ENCODE measurements at places on chromosomes 12 and 14. TPM values are rescaled to one million over a fixed set of nuclear protein-coding genes. Genes with fewer than 3 reads are reported as not detected.

Gene TMEM233
- total RNA-seq = 5.2 TPM

Gene ESPL1
- total RNA-seq = 1.1 TPM

Gene PDE3A
- total RNA-seq = 3.6 TPM

Gene MUCL1
- total RNA-seq = 4.2 TPM

Gene MGAT4C
- 1.0 TPM for total RNA-seq

Gene RTL1
- total RNA-seq = 34.6 TPM

DNA sequence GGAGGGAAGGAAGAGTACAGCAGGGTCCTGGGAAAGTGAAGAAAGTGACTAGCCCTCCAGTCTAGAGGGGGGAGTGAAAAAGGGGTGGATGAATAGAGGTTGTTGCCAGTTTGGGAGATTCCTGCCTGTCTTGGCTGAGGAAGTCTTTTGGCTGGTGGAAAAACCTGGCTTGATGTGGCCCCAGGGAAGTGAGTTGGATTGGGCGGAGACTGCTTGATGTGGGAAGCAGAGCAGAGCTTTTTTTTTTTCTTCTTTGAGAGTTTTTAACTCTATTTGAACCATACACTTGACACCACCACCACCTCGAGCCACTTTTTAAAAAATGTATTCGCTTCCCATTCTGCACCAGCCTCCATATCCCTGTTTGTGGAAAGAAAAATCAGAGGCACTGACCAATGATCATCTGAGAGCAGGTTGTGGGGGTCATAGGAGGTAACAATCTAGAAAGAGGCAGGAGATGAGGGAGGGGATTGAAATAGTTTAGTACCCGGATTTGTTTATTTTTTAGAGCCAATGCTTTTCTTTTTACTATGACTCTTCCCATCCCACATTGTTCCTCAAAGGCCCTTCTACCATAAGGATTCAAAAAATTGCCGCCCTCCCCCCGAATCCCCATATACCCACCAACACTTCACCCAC lies 690 bp upstream of the DTX3 start:
- ATAC-seq = peak; percentile 44

DNA sequence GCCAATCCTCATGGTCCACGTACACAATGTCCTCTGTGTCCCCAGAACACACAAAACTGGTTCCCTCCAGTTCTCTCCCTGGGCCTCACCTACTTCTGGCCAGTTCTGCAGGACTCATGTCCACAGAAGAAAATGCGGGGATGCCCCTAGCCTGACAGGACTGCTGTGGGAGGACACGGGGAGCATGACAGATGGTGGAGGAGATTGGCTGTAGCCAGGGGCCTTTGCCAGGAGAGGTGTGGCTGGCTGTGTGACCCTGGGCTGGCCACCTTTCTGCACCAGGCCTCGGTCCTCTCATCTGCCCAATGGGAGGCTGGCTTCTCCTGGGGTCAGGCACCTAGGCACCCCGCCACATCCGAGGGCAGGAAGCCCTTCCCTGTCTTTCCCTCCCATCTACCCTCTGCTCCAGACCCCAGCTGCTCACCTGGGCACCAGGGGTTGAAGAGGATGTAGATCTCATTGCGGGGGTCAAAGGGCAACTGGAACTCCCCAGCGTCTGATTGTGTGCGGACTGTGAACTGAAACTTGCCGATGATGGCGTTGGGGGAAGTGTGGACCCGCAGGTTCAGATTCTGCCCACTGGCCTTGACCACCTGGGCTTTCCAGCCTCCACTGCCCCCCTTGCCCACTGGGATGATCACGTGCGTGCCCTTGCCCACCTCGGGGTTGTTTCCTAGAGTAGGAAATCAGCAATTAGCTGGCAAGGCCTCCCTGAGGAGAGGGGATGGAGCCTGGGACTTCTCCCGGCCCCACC lies 2.8 kb downstream of the TGM1 start:
- ATAC-seq = no peak

DNA sequence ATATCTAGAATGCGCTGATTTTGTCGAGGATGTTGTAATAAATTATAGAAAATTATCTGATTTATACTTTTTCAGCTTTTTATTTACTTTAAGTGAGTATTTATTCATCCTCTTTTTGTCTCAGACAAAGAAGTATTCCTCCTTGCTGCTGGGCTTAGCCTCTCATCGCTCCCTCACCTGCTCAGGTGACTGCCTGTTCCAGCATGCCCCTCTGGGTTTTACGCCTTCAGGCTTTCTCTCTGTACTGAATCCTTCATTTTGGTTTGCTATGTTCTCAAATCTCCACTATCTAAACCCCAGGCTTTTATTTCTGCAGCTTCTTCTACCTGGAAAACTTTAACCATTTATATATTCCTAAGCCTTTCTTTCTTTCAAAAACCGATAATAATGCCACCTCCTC lies 1650.9 kb upstream of the SEL1L start:
- ATAC-seq = no peak

- ATAC-seq = no peak
These were observed 14.2 kb downstream of the TRPV4 start for GRCh38 chr12:109818905-109819500.

DNA sequence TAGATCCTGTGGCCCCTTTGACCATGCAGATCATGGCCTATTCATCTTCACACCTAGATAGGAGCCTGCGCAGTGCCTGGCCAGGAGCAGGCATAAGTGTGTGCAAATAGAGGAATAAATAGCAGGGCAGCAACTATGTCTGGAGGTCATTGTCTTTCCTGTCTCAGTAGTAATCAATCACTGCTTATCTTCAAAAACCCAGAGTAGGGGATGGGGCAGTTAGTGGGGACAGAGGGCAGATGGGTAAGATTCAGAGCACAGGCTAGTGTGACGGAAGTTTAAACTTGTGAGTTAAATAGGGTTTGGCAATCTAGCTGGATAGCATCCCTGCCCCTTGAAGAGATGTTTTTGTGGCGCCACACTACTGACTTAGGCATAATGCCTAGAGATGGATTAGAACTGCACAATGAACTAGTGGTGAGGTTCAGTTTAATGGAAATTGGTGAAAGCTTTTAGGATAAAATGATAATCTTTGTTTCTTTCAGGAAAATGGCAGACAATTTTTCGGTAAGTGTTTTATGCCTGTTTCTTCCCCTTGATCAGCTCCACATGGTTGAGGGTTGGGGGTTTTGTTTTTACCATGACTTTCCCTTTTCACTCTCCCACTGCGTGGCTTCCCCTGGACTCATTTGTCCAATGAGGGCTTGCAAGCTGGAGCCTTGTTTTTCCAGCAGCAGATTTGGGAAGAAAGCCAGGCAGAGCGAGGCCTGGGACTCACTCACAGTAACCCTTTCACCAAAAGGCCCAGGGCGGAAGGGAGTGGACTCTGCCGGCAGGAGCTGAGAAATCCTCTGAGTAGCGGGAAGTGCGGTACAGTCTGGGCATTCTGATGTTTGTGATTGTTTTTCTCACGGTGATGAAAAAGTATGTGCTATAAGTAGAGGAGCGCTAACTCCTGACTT lies 8.1 kb downstream of the LGALS3 start:
- peak; percentile 51 for ATAC-seq

- ATAC-seq = peak; percentile 64
These were observed 70.0 kb upstream of the SRSF5 start for GRCh38 chr14:69696633-69697557.

- peak; percentile 60 for ATAC-seq
These were observed 20.1 kb downstream of the CGRRF1 start for GRCh38 chr14:54529811-54530210.

- ATAC-seq = no peak
These were observed 123.1 kb upstream of the FAR2 start for GRCh38 chr12:29025937-29026336.

GRCh38 chr12:78865516-78865915 lies 942 bp downstream of the SYT1 start:
- ATAC-seq = no peak

GRCh38 chr14:28272270-28272669 lies 494.3 kb upstream of the FOXG1 start:
- ATAC-seq = no peak

GRCh38 chr12:78088391-78088832 lies 257.7 kb downstream of the NAV3 start:
- no peak for ATAC-seq

- ATAC-seq = peak; percentile 50
These were observed 48.8 kb downstream of the NINJ2 start for GRCh38 chr12:614411-614970.

- peak; percentile 49 for ATAC-seq
These were observed 38.6 kb upstream of the ACSS3 start for GRCh38 chr12:81039231-81039630.

All from motor neuron (in vitro differentiated cells).